ENCODE measurements at places on chromosomes 5 and 9.

DNA sequence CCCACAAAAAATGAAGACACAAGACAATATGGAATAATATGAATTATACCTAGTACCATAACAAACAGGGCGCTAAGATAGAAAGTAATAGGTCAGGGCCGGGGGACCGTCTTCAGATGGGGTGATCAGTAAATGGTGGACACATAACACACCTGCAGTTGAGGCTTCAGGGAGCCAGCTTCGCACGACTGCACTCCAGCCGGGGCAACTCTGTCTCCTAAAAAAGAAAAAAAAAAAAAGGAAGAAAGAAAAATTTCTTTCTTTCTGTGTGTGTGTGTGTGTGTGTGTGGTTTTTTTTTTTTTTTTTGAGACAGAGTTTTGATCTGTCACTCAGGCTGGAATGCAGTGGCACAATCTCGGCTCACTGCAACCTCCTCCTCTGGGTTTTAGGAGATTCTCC lies 75.0 kb upstream of the HSPA9 start:
- DNase-seq: no peak

GRCh38 chr5:14594378-14595074 lies 12.9 kb downstream of the OTULINL start:
- DNase-seq: no peak

GRCh38 chr9:96186591-96187011 lies 115.4 kb downstream of the HSD17B3 start:
- no peak for DNase-seq

DNA sequence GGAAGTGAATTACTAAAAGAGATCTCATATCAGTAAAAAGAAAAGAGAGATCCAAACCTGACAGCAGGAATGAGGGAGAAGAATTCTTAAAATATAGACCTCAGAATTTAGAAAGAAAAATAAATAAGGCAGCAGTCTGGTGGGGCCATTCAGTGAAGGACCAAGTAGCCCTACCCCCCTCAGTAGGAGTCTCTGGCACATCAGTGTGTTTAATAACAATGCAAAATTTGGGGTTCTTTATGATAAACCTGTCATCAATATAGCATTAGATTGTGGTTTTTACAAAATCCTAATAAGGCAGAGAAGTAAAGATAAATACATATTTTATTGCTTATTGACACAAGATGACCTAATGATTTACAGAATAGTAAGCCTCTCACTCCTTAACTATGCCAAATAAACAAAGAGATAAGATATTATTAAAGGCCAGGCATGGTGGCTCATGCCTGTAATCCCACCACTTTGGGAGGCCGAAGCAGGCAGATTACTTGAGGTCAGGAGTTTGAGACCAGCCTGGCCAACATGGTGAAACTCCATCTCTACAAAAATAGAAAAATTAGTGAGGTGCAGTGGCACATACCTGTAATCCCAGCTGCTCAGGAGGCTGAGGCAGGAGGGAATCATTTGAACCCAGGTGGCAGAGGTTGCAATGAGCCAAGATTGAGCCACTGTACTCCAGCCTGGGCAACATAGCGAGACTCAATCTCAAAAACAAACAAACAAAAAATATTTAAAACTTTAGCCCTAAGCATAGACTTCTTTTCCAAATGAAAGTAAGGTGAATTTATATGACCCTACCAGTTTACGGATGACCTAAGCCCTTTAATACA lies 108.6 kb downstream of the BASP1 start:
- no peak for DNase-seq
